ENCODE measurements at places on chromosomes 1 and 21. TPM values are rescaled to one million over a fixed set of nuclear protein-coding genes. Genes with fewer than 3 reads are reported as not detected.

DNA sequence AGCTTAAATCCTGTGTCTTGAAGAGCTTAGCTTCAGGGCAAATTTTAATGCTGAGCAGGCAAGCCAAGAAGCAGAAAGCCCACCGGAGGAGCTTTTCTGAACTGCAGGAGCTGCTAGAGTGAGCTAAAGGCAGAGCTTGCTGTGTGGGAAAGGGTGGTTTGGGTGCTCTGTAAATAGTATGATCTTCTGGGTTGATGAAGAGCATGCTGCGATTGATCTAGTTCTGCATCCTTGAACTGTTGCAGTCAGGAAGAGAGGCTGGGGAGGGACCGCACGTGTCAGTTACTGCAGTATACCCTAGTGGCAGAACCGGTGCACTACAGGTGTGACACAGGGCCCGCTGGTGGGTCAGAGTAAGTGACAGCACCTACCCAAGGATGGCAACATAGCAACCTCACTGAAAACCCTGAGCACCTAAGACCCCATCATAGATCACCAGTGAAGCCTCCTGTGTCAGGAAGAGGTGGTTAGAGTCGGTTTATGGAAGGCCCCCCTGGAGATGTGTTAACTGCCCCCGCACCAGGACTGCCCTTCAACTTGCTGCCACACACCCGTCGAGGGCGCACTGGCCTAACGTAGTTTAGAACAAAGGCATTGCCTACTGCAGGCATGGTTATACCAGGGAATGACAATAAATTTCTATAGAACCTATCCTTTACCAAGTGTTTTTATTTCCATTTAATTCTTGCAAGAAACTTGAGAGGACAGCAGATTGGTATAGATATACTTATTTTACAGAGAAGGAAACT, 146.0 kb upstream of the KIAA0040 start:
- no peak for DNase-seq

DNA sequence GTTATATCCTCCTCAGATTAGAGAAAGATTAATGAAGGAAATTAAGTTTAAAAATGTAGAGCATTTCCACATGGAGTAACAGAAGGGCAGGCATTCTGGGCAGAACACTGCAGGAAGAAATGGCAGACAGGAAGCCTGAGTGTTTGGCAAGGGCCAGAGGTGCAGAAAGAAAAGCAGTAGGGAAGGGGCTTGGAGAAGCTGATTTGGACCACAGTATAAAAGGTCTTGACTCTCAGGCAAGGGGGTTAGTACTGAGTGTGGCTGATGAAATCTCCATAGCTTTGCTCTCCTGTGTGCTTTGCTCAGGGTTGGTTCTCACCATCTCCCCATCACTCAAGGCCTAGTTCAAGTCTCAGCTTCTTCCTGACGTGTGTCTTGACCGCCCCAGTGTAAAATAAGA, 80.2 kb downstream of the SLC45A1 start:
- no peak for DNase-seq

DNA sequence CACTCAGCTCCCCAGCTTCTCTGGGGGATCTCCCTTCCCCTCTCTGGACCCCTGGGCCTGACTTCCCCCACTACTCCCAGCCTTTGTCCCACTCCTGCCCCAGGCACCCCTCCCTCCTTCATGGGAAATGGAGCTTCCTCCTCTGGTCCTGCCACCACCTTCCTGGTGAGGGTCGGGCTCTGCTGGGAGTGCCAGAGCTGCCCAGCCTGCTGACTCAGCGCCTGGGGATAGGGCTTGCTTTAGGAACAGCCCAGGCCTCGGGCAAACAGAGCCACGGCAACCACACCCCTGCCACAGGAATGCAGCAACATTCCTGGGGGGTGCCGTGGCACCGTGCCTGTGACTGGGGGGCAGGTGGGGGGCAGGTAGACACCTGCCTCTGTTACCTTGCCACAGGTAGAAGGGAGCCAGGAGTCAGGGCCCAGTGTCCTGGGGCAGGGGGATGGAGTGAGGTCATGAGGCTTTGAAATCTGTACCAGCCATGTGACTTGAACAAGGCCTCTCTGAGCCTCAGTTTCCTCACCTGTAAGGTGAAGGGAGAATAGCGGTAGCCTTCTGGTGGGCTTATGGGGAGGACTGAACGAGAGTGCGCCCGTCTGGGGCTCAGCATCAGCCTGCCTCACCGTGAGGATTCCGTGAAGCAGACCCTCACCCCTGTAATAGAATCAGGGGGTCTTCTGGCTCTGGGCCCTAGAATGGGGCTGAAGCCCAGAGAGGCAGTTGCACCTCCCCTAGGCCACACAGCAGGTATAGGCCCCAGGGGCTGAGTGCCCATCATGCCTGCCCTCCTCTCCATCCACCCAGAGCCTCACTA, 17.8 kb upstream of the EPHA2 start:
- peak; percentile 91 for DNase-seq

- no peak for DNase-seq
Measured at GRCh38 chr1:28580722-28581530, 11.1 kb upstream of the RAB42 start.

- no peak for DNase-seq
Measured at GRCh38 chr1:232300466-232300865, 329.5 kb downstream of the SIPA1L2 start.

DNA sequence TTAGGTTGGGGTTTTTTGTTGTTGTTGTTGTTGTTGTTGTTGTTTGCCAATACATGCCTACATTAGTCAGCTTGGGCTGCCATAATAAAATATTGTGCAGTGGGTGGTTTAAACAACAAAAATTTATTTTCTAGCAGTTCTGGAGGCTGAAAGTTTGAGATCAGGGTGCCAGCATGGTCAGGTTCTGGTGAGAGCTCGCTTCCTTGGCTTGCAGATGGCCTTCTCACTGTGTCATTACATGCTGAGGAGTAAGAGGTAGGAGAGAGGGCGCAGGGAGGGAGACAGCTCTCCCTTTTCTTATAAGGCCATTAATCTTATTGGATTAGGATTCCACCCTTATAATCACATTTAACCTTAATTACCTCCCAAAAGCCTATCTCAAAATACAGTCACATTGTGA, 52.7 kb downstream of the DIRAS3 start:
- DNase-seq: no peak

DNA sequence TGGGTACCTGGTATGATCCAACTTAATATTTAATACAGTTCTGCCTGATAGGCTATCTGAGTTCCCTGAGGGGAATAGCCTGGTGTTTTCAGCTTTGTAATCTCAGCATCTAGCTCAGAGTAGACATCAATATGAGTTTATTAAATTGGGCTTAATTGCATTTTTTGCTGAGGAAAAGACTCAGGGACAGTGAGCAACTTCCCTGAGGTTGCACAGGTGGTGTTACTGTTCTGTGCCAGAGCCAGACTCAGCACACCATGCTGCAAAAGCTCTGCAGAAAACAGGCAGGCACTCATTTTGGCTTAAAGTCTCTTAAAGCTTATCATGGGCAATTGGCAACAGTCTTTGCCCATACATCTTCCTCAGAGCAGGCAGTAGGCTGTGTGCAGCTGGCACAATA, 90.5 kb upstream of the JUN start:
- DNase-seq: no peak

DCAF6 gene
- total RNA-seq: 60.9 TPM

KRTAP19-3 gene
- not detected for total RNA-seq

LMX1A gene
- not detected for total RNA-seq

TMEM240 gene
- 12.4 TPM for total RNA-seq

TTC39A gene
- total RNA-seq: 1.3 TPM

MAB21L3 gene
- not detected for total RNA-seq
